Right atrium auricular region (tissue), 2 donors: ENCODE measurements at places on chromosomes 7 and 10. TPM values are rescaled to one million over a fixed set of nuclear protein-coding genes. Genes with fewer than 3 reads are reported as not detected.

The ADAM22 gene
- total RNA-seq = 3.9 TPM

GRCh38 chr10:60646966-60647796 is 131.1 kb upstream of the CDK1 start:
- no peak overlapping the region for H3K27ac ChIP-seq
- no peak overlapping the region for H3K4me3 ChIP-seq
- no peaks in the 10 kb centered on the region for H3K4me1 ChIP-seq
- no peak for DNase-seq
- H3K27me3 ChIP-seq = no peaks in the 10 kb centered on the region
- no peaks in the 10 kb centered on the region for H3K36me3 ChIP-seq

GRCh38 chr10:103458720-103459119 is at the start of gene CALHM1:
CALHM1 (minus strand) TSS chr10:103458900; CDS start chr10:103458751, 149 bp downstream.
- H3K27me3 ChIP-seq = no peaks in the 10 kb centered on the region
- no peak within 1 kb of the TSS for H3K27ac ChIP-seq
- H3K36me3 ChIP-seq = no peaks in the 10 kb centered on the region
- H3K4me3 ChIP-seq = no peak within 1 kb of the TSS
- no peak for DNase-seq

GRCh38 chr7:93980744-93981479 is 23.2 kb downstream of the BET1 start:
- H3K27me3 ChIP-seq = no peaks in the 10 kb centered on the region
- H3K4me1 ChIP-seq = no peaks in the 10 kb centered on the region
- no peak overlapping the region for H3K27ac ChIP-seq
- H3K4me3 ChIP-seq = no peak overlapping the region
- no peaks in the 10 kb centered on the region for H3K36me3 ChIP-seq

DNA sequence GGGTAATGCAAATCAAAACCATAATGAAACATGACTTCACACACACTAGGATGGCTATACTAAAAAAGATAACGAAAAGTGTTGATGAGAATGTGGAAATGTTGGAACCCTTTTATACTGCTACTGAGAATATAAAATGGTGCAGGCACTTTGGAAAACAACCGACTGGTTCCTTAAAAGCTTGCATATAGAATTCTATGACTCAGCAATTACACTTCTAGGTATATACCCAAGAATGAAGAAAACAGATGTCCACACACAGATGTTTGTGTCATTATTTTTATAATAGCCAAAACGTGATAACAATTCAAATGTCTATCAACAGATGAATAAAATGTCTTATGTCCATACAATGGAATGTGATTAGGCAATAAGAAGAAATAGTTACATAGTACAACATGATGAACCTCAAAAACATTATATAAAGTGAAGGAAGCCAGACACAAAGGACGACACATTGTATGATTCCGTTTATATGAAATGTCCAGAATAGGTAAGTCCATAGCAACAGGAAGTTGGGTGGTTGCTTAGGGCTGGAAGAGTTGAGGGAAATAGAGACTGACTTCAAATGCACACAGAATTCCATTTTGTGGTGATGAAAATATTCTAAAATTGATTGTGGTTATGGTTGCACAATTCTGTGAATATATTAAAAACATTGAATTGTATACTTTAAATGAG is 148.3 kb upstream of the PHYHIPL start:
- H3K36me3 ChIP-seq = no peaks in the 10 kb centered on the region
- H3K27me3 ChIP-seq = no peaks in the 10 kb centered on the region
- H3K4me3 ChIP-seq = no peak overlapping the region

- no peak overlapping the region for H3K4me3 ChIP-seq
- no peaks in the 10 kb centered on the region for H3K4me1 ChIP-seq
- no peaks in the 10 kb centered on the region for H3K36me3 ChIP-seq
- no peak overlapping the region for H3K27ac ChIP-seq
- no peak for DNase-seq
- H3K27me3 ChIP-seq = no peaks in the 10 kb centered on the region
These were observed 197.7 kb upstream of the FRMD4A start for GRCh38 chr10:14528450-14528849.

DNA sequence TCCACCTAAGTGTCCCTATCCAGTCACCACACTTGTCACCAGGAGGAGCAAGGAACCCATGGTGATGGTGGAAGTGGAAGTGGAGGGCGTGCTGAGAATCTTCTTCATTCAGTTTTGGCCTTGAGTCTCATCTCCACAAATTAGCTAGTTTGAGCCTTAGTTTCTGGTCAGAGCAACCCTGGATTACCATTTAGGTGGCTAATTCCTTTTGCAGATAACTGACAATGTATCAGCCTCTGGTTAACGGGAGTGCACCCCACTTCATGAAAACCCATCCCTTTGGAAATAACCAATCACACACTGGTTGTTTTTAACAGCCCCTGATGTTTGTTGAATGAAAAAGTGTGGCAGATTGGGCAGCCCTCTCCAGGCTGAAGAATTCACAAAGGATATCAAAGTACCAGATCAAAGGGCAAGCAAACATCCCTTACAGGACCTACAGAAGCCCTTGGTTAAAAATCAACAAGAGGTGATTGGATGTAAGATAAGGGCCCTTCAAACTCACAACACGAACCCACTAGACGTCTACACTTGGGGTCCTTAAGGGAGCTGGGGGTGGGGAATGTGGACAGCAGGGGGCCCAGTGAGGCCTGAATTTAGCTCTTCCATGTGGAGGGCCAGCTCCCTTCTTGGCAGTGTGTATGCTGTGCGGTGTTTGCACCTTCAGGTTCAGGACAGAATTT is 37.1 kb upstream of the SLF2 start:
- H3K27me3 ChIP-seq = no peaks in the 10 kb centered on the region
- no peak overlapping the region for H3K27ac ChIP-seq
- no peak overlapping the region for H3K4me3 ChIP-seq

DNA sequence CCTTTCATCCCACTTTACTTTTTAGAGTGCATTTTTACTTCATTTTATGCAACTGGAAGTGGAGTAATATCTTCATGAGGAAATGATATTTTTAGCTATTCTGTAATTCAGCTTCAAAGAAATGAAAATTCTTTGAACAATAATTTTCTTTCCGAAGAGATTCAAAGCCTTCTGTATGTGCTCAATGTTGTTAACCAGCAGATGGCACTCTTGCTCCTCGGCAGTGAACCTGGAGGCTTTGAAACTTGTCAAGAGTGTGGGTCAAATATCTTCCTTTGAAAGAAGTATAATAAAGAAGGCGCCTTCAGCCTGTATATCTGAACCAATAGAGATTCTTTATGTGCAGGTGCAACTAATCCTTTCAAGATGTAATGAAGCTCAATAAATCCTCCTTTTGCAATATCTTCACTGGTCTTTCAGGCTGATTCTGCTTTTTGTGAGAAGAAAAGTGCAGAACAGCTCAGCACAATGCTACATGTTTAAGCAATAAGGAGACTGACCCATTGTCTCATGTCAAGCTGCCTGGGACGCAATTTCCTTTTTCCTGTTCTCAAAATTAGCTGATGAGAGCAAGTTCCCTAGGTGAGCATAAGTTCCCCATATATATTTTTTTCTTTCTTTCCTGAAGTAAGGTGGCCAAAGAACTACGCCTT is 258.4 kb downstream of the SEMA3A start:
- no peak overlapping the region for H3K27ac ChIP-seq
- no peak for DNase-seq

- DNase-seq = no peak
- no peak overlapping the region for H3K4me3 ChIP-seq
- H3K4me1 ChIP-seq = no peaks in the 10 kb centered on the region
- H3K36me3 ChIP-seq = peaks cover 34% of the 10 kb centered on the region
These were observed 269.1 kb downstream of the ZMYND11 start for GRCh38 chr10:404346-404745.

- no peaks in the 10 kb centered on the region for H3K36me3 ChIP-seq
- no peaks in the 10 kb centered on the region for H3K4me1 ChIP-seq
- no peak for DNase-seq
These were observed 104.5 kb downstream of the RAB11FIP2 start for GRCh38 chr10:117942226-117942625.

- H3K27me3 ChIP-seq = no peaks in the 10 kb centered on the region
- H3K36me3 ChIP-seq = no peaks in the 10 kb centered on the region
- H3K4me1 ChIP-seq = no peaks in the 10 kb centered on the region
These were observed 58.8 kb upstream of the PNLIP start for GRCh38 chr10:116486770-116487448.

DNA sequence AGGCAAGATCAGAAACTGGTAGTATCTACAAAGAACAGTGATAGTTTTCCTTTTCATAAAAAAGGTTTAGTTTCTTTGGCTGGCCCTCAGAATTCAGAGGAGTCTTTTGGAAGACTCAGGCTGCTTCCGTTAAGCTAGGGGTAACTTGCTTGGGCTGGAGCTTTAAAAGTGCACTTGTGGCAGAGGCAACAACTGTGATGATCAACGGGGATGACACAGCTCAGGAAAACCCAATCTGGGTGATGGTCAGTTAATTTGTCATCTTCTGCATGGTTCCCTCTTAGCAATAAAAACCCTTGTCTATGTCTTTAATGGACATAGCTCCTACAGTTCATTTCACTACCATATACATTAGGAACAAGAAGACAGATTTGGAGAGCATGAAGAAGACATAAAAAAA is 46.7 kb downstream of the SGMS1 start:
- H3K27ac ChIP-seq = peak overlapping the region; percentile 70
- DNase-seq = no peak
- H3K36me3 ChIP-seq = no peaks in the 10 kb centered on the region
- H3K4me1 ChIP-seq = peaks cover 59% of the 10 kb centered on the region
- H3K27me3 ChIP-seq = no peaks in the 10 kb centered on the region
- no peak overlapping the region for H3K4me3 ChIP-seq

The HOXA9 gene
- total RNA-seq = not detected

The HOXA2 gene
- 0.33 TPM for total RNA-seq

The VWA2 gene
- not detected for total RNA-seq

GRCh38 chr7:90311175-90311574 is 9.9 kb downstream of the FAM237B start:
- H3K36me3 ChIP-seq = peaks cover 18% of the 10 kb centered on the region
- H3K27me3 ChIP-seq = no peaks in the 10 kb centered on the region
- no peak overlapping the region for H3K4me3 ChIP-seq
- DNase-seq = no peak

- no peak overlapping the region for H3K27ac ChIP-seq
- no peak overlapping the region for H3K4me3 ChIP-seq
- H3K27me3 ChIP-seq = no peaks in the 10 kb centered on the region
- H3K36me3 ChIP-seq = no peaks in the 10 kb centered on the region
These were observed 36.2 kb downstream of the FRMD4A start for GRCh38 chr10:14294347-14295059.

GRCh38 chr10:107727767-107728317 is 563.3 kb upstream of the SORCS1 start:
- no peak overlapping the region for H3K27ac ChIP-seq
- H3K4me1 ChIP-seq = no peaks in the 10 kb centered on the region
- H3K4me3 ChIP-seq = no peak overlapping the region
- H3K36me3 ChIP-seq = no peaks in the 10 kb centered on the region
- H3K27me3 ChIP-seq = no peaks in the 10 kb centered on the region

- no peak overlapping the region for H3K27ac ChIP-seq
- DNase-seq = no peak
- no peaks in the 10 kb centered on the region for H3K4me1 ChIP-seq
- H3K4me3 ChIP-seq = no peak overlapping the region
- H3K36me3 ChIP-seq = no peaks in the 10 kb centered on the region
These were observed 107.0 kb upstream of the PDE1C start for GRCh38 chr7:32177232-32177631.

DNA sequence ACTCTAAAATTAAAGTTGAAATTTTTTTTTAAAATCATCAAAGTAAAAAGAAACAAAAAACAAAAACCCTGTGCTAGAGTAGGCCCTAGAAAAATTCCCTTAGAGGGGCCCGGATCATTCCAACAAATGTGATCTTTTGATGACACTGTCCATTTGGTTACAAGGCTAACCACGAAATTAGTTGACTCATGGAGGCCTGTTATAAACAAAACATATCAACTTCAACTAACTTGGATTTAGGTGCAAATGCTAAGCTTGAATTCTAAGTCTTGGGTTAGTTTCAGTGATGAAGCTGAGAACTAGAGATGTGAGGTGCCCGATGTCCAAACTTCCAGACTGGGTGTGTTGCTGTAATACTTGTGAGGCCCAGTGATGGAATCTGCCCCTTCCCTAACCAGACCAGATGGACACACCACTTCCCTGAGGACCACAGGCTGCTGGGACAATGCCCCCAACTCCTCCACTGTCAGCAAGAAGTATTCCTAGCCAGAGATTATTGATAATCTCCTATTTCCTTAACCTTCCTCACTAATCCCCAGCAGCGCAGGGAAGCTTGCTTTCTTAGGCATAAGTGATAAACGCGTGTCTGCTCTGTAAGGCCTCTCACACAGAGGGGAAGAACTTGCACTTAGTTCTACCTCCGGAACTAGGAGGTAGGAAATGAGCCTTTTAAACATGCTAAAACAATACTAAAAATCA is 108.7 kb downstream of the RAPGEF5 start:
- no peak overlapping the region for H3K4me3 ChIP-seq
- H3K27ac ChIP-seq = no peak overlapping the region
- no peaks in the 10 kb centered on the region for H3K4me1 ChIP-seq
- H3K36me3 ChIP-seq = no peaks in the 10 kb centered on the region

The FOXL3 gene
- total RNA-seq = not detected

DNA sequence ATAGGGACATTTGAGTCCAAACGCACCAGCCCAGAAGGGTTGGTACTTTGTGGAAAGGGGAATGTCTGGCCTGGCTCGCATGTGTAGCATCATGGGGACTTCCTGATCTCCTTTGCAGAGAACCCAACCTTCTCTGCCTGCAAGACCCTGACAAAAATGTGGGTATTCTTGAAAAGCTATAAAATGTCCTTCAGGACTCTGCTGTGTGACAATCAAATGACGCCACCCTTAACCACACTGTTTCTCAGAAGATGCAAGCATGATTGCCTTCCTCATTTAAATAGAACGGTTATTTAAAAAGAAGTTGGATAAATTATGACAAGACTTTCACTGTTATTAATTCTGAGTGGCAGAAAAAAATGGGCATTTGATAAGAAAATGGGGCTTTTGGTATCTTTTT is 15.1 kb upstream of the GPR15LG start:
- peaks cover 22% of the 10 kb centered on the region for H3K36me3 ChIP-seq
- H3K27me3 ChIP-seq = no peaks in the 10 kb centered on the region
- H3K4me1 ChIP-seq = no peaks in the 10 kb centered on the region
- no peak overlapping the region for H3K27ac ChIP-seq
- H3K4me3 ChIP-seq = no peak overlapping the region
- DNase-seq = no peak

The EPO gene
- total RNA-seq = not detected

GRCh38 chr7:94642838-94643653 is 12.9 kb downstream of the SGCE start:
- no peaks in the 10 kb centered on the region for H3K36me3 ChIP-seq
- H3K4me3 ChIP-seq = no peak overlapping the region
- H3K27me3 ChIP-seq = no peaks in the 10 kb centered on the region
- DNase-seq = no peak
- no peaks in the 10 kb centered on the region for H3K4me1 ChIP-seq
- H3K27ac ChIP-seq = no peak overlapping the region

The SLC13A4 gene
- not detected for total RNA-seq

The COBL gene
- total RNA-seq = 26.3 TPM

GRCh38 chr10:84900141-84900540 is 571.8 kb downstream of the CCSER2 start:
- no peaks in the 10 kb centered on the region for H3K27me3 ChIP-seq
- no peak overlapping the region for H3K27ac ChIP-seq
- no peak overlapping the region for H3K4me3 ChIP-seq
- no peaks in the 10 kb centered on the region for H3K36me3 ChIP-seq

GRCh38 chr7:155348806-155349205 is 51.1 kb downstream of the INSIG1 start:
- H3K27me3 ChIP-seq = no peaks in the 10 kb centered on the region
- H3K27ac ChIP-seq = no peak overlapping the region
- peaks cover 8% of the 10 kb centered on the region for H3K4me1 ChIP-seq
- H3K4me3 ChIP-seq = no peak overlapping the region
- H3K36me3 ChIP-seq = no peaks in the 10 kb centered on the region
